Spinal cord (tissue), 10 donors: ENCODE measurements at places on chromosomes 6 and 20. TPM values are rescaled to one million over a fixed set of nuclear protein-coding genes. Genes with fewer than 3 reads are reported as not detected.

- DNase-seq, result peak; percentile 40
These were observed 119.6 kb downstream of the SCML4 start for GRCh38 chr6:107704347-107705013.

- no peak for DNase-seq
These were observed 629.8 kb upstream of the AGPAT4 start for GRCh38 chr6:161903584-161904212.

DNA sequence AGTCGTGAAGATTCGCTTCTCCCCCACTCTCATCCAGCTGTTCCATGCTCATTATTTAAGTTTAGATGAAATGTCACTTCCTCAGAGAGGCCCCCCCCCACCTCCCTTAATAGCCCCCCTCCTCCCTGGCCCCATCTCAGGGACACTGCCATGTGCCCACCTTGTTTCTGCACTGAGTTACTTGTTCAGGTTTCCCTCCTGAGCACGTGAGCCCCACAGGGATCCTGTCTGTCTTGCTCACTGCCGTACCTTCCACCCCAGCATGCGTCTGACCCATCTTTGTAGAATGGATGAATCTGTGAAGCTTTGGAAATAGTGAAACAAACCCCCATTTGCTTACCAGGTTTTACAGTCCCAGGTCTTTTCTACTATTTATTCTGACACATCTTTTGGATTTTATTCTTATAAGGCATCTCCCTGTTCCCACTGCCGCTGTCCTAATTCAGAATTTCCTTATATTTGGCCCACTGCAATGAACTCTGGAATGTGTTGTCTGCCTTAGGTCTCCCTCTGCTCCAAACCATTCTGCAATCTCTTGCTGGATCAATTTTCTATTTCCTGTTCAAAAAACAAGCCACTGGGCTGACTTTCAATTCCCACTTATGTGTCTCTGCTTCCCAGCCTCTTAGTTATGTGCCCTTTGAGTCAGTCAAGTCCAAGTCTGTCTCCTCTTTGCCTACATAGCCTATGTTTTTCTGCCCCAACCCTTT, 136.5 kb upstream of the ECI2 start:
- no peak for DNase-seq

The PRRT1 gene
- 17.7 TPM for polyA plus RNA-seq

DNA sequence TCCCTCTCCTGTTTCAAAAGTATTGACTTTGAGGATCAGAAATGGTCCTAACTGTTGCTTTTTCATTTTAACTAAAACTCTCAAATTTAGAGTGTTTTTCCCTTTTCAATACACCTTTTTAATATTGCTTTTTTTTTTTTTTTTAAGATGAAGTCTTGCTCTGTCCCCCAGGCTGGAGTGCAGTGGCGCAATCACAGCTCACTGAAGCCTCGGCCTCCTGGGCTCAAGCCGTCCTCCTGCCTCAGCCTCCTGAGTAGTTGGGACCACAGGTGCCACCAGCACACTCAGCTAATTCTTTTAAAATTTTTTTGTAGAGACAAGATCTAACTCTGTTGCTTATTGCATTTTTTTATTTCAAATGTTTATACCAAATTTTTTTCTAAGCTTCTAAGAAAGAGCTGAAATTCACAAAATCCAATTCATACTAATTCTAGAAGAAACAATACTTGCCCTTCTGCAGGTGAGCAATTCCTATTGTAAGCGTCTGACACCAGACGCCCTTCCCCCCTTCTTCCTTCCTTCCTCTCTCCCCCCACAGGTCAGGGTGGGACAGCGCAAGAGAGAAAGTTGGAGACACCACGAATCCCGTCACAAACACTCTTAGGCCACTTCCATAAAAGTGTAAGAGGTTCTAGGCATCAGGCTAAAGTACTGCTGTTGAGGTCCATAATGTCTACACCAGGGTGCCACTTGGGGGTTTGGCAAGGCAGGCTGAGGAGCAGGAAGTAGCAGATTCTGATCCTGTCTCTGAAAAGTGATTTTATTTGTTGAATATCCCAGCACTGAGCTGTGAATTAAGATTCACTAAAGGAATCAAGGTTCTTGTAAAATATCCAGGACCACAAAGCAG, 12.8 kb downstream of the DLL1 start:
- DNase-seq, result no peak

GRCh38 chr20:32772046-32772445, 9.9 kb downstream of the DNMT3B start:
- no peak for DNase-seq

DNA sequence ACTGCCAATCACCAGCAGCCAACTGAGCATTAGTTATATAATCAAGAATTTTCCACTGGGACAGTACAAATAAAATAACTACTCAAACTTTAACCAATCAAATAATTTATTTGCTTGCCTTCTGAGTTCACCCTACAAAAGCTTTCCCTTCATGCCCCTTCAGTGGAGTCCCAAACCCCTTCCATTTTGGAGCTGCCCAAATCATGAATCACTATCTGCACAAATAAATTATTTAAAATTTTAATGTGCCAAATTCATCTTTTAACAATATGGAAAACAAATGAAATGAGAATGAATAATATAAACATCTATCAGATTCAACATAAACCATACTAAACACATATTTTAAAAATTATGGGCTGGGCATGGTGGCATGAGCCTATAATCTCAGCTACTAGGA, 85.9 kb downstream of the KIF13A start:
- DNase-seq, result no peak

DNA sequence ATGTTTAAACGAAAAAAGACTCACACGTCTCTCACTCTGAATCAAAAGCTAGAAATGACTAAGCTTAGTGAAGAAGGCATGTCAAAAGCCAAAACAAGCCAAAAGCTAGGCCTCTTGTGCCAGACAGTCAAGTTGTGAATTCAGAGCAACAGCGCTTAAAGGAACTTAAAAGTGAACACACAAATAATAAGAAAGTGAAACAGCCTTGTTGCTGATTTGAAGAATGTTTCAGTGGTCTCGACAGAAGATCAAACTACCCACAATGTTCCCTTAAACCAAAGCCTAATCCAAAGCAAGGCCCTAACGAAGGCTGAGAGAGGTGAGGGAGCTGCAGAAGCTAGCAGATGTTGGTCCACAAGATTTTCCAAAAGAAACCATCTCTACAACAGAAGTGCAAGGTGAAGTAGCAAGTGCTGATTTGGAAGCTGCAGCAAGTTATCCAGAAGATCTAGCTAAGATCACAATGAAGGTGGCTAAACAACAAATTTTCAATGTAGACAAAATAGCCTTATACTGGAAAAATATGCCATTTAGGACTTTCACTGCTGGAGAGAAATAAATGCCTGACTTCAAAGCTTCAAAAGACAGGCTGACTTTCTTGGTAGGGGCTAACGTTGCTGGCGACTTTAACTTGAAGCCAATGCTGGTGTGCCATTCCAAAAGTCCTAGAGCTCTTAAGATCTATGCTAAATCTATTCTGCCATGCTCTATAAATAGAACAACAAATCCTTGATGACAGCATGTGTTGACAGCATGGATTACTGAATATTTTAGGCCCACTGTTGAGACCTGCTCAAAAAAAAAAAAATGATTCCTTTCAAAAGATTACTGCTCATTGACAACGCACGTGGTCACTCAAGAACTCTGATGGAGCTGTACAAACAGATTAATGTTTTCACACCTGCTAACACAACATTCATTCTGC, 40.3 kb downstream of the SEC63 start:
- DNase-seq, result no peak

The NEU1 gene
- 23.6 TPM for polyA plus RNA-seq

DNA sequence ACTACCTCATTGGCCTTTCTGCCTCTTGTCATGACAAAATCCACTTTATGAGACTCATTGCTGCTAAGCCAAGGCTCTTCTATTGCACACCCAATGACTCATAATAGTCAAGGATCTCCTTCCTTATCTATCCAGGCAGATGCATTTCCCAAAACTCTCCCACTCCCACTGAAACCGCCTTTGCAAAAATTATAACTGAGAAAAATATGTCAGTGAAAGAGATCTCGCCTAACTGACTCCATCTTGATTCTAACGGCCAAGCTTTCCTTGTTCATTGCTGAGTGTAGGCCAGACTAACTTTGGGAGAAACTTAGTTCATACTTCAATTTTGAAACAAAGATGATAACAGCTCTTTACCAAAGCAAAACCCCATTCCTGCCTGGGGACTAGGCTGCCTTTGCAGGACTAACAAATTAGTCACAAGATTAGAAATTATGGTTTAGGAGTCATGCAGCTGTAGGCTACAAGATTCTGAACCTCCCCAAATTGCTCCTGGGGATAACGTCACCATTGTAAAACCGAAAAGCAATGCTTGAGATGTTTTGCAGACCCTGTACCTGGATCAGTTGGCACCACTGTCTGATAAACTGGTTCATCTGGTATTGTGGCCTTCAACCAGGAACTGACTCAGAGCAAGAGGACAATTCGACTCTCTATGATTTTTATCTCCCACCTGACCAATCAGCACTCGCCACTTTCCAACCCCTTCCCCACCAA, 47.1 kb downstream of the HAO1 start:
- DNase-seq, result no peak

DNA sequence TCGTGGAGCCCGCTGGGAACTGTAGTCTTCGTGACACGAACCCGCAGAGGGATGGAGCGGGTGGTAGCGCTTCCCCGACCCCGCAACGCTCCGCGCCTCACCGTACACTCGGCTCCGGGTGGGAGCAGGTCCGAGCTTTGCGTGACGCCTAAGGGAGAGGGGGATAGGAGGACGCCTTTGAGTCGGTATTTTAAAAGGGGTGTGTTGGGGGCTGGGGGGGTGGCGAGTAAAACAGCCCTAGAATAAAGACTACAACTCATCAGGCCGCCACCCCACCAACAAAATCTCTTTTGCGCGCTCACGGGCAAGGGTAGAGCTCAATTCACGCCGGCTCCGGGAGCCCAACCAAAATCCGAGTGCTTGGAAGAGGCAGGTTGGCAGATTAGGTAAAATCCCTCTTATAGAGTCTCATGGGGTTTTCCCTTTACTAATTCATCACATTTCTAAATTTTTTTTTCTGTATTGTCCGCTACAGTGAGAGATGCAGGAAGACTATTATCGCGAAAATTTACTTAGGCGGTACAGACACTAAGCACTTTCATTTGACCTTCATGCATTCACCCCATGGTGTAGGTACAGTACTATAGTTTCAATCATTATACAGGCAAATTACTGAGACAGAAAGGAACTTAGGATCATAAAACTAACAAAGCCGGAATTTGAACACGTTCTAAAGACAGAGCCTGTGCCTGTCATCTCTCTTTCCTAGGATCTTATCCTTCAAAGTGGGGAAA, 706 bp upstream of the SNX14 start:
- peak; percentile 17 for DNase-seq

DNA sequence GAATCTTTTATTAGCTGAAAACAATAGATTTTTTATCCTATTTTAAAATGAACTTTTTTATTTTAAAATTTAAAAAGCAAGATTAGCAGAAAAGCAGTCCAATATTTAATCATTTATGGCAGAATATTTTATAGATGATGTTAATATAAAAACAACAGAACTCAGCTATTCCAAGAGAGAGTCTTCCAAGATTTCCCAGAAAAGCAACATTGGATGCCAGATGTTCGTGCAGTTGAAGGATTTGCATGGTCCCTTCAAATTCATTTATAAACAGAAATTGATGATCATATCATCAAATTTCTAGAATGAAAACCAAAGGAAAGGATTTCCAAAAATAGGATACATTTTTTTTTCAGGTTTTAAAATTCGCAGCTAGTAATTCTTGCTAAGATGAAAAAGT, 25.4 kb upstream of the CNKSR3 start:
- no peak for DNase-seq

- no peak for DNase-seq
These were observed 113.4 kb downstream of the DACT2 start for GRCh38 chr6:168206186-168206585.

DNA sequence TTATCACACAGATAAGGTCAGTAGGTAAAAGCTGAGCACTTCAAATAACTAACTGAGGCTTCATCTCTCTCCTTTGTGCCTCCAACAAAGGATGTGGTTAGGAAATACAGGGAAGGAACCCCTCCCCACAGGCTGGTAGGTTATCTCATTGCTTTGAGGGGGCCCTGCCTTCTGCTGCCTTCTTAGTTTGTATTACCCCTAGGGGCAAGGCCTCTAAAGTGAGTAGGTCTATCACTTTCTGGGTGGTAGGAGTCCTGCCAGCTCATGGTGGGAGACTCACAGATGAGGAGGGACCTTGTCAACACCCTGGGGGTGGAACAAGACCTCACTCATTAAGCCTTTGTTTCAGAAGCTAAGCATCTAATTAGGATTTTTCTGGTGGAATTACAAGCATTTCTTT, 34.6 kb downstream of the EDN1 start:
- DNase-seq, result peak; percentile 23

GRCh38 chr6:151482290-151482689, 11.5 kb upstream of the CCDC170 start:
- DNase-seq, result no peak

DNA sequence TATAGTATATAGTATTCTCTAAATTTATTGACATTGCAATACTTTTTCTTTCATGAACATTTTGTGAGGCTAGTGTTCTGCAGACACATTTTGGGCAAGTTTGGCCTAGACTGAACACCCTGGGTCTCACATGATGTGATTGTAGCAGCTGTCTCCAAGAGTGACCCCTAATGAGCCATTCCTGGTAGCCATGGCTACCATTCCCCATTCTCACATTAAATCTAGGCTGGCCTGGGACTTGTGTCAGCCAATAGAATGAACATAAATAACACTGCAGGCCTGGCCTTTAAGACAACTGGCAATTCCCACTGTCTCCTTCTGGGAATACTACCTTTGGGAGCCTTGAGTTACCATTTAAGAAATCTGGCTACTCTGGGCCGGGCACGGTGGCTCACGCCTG, 38.0 kb upstream of the TASP1 start:
- no peak for DNase-seq

- no peak for DNase-seq
These were observed 23.0 kb downstream of the IL17F start for GRCh38 chr6:52221302-52221701.

- DNase-seq, result no peak
These were observed 84.5 kb downstream of the SLC16A10 start for GRCh38 chr6:111171577-111172400.

- DNase-seq, result no peak
These were observed 296.7 kb downstream of the CDH26 start for GRCh38 chr20:60254901-60255411.

- DNase-seq, result no peak
These were observed 114.7 kb upstream of the PRL start for GRCh38 chr6:22411376-22412105.

- DNase-seq, result no peak
These were observed 79.6 kb upstream of the AHI1 start for GRCh38 chr6:135577059-135577538.

DNA sequence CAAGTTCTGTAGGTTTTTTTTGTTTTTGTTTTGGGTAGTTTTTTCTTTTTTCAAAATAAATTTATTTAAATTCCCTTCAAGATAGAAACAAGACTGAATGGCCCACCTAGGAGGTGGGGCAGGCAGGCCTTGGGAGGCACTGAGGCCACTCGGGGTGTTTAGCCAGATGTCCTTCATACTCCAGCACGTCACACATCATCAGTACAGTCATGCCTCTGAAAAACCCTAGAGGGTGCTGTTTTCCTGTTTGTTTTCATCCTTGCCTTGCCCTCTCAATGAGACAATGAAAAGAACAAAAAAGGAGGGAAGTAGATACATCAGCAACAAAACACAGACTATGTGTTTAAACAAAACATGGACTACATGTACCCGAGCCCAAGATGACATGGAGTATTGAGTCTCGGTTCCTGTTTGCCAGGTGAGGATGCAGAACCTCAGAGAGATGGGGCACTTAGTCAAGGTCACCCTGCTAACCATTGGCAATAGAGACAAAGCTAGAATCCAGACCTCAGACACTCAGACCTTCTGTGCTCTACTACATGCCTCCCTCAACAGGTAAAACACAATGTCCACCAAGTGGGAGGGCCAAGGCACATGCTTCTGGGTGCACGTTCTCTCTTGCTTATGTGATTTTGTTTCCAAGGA, 26.8 kb upstream of the CLIC5 start:
- DNase-seq, result no peak
